ENCODE measurements at places on chromosomes 1 and 21. TPM values are rescaled to one million over a fixed set of nuclear protein-coding genes. Genes with fewer than 3 reads are reported as not detected.

TCEANC2 gene
- total RNA-seq, result 3.5 TPM

DEPDC1 gene
- 2.7 TPM for total RNA-seq

TSTD1 gene
- total RNA-seq, result 112 TPM

CFHR3 gene
- total RNA-seq, result not detected

PKN2 gene
- 47.8 TPM for total RNA-seq

SPRR1A gene
- total RNA-seq, result not detected

DNMT3L gene
- not detected for total RNA-seq

FBXO28 gene
- total RNA-seq, result 35.6 TPM

KRTAP24-1 gene
- not detected for total RNA-seq

FAM131C gene
- total RNA-seq, result not detected

STUM gene
- not detected for total RNA-seq

LAD1 gene
- 33.3 TPM for total RNA-seq

DMBX1 gene
- not detected for total RNA-seq

LRRC53 gene
- not detected for total RNA-seq

SMG5 gene
- total RNA-seq, result 65.3 TPM

DDX59 gene
- total RNA-seq, result 24.3 TPM

ZNF687 gene
- 25.3 TPM for total RNA-seq

KRTAP19-1 gene
- total RNA-seq, result not detected

KRTAP19-2 gene
- not detected for total RNA-seq
